ENCODE measurements at places on chromosomes 16 and 17.
A peak's percentile ranks its signal among the peaks of the same experiment; 100 is the strongest.

- DNase-seq = no peak
Observed at GRCh38 chr17:35666967-35667532, 64.4 kb upstream of the RASL10B start.

- no peak for DNase-seq
Observed at GRCh38 chr16:85412911-85413520, 200.1 kb upstream of the GSE1 start.

- no peak for DNase-seq
Observed at GRCh38 chr17:19331543-19332245, 30.8 kb downstream of the B9D1 start.

GRCh38 chr16:88957887-88958577 is 19.0 kb downstream of the CBFA2T3 start:
- DNase-seq = no peak

DNA sequence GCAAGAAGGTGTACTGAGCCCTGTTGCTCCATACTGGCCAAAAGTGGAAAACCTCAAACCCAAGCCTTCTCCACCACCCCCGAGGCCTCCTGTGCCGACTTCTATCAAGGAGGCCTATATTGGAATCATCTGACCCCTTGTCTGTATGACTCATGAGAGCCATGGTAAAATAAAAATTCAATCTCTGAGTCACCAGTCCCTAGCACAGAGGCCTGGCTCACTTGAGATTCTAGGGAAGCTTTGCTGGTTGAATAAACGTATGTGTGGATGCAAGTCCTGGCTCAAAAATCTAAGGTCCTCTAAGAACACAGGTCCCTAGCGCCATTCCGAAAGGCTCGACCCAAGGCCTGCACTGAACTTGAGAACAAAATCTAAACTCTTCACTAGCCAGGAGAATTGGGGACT is 15.0 kb downstream of the NSMCE1 start:
- DNase-seq = no peak

DNA sequence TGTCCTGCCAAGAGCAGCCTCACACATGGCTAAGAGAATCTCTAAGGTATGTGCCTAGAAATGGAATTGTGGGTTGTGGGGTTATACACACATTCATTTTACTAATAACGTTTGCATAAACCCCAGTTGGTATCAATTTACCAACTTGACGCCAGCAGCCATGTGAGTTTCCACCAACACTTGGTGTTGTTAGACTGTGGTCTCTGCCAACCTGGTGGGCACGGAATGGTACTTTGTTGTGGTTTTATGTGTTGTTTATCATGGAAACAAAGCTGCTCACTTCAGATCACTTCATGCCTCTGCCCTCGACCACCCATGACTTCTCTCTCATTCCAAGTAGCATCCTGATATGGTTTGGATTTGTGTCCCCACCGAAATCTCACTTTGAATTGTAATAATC is 152.0 kb upstream of the CDC42EP4 start:
- no peak for DNase-seq

DNA sequence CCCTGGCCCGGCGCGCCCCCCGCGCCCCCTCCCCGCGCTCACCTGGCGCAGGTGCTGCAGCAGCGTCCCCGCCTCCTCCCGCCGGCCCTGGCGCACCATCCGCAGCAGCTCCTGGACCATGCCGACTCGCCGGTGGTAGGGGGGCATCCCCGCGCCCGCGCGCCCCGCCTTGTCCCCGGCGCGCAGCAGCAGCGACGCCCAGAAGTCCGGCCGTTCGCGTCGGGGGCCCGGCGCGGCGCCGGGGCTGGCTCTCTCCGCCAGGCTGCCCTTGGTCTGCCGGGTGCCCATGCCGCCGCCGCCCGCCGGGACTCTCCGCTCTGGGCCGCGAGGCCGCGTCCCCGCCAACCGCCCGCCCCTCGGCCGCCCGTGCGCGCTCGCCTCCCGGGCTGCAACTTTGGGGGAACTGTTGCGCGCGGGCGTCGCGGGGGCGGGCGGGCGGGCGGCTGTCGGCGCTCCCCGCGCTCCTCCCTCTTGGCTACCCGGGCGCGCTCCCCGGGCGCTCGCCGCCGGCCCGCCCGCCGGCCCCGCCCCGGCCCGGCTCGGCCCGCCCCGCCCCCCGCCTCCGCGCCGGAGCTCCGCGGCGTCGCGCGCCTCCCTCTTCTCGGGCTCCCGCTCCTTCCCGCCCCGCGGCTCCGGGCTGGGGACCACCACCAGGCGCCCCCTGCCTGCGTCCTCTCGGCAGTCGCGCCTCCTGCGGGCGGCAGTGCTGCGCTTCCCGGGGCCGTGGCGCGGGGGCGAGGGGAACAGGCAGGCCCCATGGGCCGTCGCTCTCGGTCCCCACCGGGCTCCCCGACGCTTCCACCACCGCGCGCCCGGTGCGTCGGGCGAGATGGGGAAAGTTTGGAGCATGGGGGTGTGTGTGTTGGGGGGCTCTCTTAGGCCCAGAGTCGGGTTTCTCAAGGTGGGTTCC is at the start of gene LRRC75A:
Gene LRRC75A (minus strand): TSS at position 491 of the 910 bp plus-strand sequence. CDS start 203 bp downstream, at position 288.
- peak; percentile 38 for DNase-seq

DNA sequence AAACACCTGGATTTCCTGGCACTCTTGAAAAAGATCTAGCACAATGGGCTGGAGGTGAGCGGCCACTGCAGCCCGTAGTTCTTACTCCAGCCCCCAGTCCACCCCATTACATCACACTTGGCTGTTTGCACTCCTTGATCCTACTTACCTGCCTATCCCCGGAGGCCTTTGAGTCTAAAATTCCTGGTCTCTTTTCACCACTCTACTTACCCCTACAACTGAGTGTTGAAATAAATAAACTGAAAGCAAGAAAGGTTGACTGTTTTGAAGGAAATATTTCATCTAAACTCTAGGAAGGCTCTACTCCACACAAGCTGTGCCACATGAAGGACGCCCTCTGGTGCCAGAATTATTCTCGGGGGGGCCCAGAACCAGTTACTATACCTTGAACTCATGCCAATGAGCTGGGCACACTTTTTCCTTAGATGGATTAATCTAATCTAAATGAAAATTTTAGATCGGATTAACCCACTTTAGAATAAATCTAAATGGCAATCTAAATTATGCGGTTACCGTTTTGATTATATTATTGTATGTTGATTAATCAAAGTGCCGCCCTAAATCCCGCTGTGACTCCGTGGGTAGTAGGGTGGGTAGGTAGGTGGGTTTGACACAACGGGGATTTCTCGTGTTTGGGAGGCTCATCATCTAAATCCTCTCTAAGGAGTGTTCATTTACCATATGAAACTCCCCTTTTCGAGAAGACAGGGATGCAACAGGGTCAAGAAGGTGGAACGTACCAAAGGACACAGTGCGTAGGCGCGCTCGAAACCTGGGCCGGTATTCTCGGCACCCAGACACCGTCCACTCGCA is 651 bp upstream of the EIF1 start:
- DNase-seq = no peak

DNA sequence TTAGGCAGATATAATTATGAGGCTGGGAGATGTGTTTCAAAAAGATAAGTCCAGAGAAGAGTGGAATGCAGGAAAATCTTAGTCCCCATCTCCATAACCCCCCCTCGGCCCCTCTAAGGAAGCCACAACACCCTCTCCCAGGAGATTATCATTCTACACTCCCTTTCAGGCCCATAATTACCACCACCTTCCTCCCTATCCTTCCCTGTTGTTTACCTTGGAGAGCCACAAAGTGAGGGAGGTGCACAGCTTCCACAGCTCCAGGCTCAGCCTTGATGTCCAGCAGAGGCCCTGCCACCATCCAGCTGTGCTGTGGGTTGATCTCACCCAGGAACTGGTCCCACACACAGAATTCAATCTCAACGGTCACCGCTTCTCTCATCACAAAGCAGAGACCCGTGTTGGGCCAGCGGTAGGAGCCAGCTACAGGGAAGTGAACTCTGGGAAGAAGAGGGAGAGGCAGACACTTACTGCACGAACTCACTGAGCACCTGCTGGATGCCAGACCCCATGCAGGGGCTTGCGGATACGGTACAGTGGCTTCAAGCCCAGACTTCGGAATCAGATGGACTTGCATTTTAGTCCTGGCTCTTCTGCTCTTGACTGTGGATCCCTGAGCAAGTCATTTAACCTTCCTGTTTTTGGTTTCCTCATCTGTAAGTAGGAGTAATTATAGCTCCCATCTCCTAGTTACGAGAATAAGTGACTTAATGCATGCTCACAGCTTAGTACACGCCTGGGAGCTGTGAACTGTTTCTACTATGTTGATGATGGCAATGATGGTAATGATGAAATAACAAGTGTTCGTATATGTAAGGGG is 44.1 kb downstream of the MIS12 start:
- no peak for DNase-seq

- no peak for DNase-seq
Observed at GRCh38 chr16:24683847-24684493, 45.5 kb upstream of the TNRC6A start.

- no peak for DNase-seq
Observed at GRCh38 chr17:57553991-57554825, 190.9 kb downstream of the CCDC182 start.

DNA sequence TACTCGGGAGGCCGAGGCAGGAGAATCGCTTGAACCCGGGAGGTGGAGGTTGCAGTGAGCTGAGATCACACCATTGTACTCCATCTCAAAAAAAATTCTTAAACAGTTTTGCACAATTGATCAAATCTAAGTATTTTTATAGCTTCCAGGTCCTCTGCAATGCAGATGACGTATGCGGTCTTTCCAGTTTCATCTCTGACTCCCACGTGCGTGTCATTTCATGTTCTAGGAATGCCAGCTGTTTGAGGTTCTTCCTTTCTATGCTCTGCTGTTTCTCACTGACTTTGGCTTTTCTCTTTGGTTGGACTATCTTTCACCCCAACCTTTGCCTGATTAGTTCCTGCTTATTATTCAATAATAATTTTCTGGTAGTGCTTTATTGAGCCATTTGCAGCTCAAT is 16.2 kb downstream of the CHP2 start:
- DNase-seq = no peak

DNA sequence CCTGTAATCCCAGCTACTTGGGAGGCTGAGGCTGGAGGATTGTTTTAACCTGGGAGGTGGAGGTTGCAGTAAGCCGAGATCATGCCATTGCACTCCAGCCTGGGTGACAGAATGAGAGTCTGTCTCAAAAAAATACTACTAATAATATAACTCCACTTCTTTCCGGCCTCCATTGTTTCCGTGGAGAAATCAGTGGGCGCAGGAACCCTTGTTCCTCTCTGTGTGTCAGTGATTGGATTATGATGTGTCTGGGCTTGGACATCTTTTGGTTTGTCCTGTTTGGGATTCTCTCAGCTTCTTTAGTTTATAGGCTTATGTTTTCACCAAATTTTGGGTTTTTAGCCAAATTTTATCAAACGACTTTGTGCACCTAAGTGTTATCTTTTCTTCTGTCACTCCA is 36.8 kb downstream of the ACSF3 start:
- DNase-seq = no peak
